RWPE1 (cell line): ENCODE measurements at places on chromosomes 1 and 21.

DNA sequence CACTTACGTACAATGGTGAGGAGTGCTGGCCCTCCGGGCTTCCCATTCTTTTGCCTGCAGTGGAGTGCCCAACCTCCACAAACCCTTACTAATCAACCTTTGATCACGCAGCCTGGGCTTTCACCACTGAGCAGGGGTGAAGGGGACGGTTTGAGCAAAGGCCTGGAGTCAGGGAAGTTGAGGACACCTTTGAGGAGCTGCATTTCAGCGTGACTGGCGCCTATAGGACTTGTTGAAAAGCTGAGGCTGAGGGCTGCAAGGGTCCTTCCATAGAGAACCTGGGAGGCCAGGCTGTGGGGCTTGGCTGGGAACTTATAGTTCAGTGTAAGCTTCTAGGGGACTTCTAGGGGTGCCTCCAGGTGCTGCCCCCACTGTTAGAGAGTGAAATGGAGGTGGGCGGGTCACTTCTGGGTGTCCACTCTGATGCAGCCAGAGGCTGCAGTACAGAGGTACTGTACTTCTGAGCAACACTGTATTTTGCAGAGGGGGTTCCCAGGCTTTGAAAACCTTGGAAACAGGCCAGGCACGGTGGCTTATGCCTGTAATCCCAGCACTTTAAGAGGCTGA lies 9.8 kb downstream of the SYTL1 start:
- no peak for DNase-seq

- no peak for DNase-seq
Measured at GRCh38 chr1:68141071-68142021, 90.9 kb upstream of the DIRAS3 start.

DNA sequence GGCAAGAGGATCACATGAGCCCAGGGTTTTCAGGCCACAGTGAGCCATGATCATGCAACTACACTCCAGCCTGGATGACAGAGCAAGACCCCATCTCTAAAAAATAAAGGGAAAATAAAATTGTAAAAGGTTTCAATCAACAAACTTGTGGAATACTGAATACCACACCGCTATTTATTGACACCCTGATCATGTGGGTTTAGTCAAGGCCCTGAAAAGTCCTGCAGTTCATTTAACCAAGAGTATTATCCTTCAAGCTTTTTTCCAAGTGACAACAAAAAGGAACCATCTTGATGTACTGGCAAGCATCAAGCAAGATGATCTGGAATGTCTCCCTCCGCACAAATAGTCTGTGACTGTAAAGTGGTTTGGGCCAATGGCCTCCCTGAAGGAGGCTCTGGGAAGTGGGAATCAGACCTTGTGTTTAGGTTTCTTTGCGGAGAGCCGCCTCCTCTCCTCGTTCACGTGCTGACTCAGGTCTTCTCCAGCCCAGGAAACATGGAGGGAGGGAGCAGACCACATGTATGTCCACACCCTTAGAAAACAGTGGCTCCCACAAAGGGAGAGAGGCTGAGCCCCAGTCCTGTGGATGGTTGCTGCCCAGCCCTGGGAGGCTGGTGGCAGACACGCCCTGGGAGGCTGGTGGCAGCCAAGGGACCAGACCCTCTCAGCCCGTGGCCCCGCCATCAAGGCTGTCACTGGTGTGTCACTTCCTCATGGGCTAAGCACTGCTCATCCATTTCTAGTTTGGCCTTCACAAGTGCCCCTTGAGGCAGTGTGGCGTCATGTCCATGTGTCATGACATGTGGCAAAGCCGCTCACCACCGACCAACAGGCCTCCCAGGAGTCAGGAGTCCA lies 56.7 kb downstream of the RIPK4 start:
- DNase-seq: no peak

- no peak for DNase-seq
Measured at GRCh38 chr1:94345148-94345721, 73.0 kb upstream of the ABCD3 start.

- no peak for DNase-seq
Measured at GRCh38 chr1:167083066-167083665, 7.0 kb downstream of the GPA33 start.

DNA sequence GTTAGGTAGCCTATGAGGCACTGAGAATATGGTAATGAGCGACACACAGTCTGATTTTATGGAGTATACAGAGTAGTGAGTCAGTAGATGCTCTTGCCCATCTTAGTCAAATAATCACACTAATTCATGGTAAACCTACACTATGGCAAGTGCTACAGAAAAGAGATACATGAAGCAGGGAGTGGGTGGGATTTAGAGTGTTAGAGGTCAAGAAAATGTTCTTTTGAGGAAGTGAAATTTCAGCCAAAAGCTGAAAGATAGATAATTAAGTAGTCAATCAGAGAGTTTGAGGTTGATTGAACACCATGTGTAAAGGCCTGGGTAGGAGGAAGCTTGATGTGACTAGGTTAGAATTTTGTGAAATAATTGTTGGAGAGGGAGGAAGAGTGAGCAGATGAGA lies 14.7 kb downstream of the MDM4 start:
- no peak for DNase-seq

DNA sequence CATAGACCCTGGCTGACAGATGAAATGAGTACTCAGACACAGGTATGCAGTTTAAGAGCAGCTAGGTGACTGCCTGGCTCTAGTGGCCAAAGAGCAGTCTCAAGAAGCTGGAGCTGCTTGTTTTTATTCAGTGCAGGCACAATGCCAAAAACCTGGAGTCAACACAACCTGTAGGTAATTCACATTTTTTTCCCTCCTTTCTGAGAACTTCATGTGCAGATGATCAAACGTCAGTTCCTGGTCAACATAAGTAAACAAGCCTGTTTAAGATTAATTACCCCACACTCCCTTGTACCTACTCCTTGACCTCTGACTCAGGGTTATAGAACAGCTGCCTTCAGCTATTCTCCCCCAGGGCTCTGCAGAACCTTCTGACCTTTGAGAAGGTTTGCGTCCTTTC lies 17.3 kb upstream of the ACADM start:
- peak; percentile 36 for DNase-seq

GRCh38 chr21:31396399-31396798 lies 52.3 kb upstream of the TIAM1 start:
- DNase-seq: no peak

DNA sequence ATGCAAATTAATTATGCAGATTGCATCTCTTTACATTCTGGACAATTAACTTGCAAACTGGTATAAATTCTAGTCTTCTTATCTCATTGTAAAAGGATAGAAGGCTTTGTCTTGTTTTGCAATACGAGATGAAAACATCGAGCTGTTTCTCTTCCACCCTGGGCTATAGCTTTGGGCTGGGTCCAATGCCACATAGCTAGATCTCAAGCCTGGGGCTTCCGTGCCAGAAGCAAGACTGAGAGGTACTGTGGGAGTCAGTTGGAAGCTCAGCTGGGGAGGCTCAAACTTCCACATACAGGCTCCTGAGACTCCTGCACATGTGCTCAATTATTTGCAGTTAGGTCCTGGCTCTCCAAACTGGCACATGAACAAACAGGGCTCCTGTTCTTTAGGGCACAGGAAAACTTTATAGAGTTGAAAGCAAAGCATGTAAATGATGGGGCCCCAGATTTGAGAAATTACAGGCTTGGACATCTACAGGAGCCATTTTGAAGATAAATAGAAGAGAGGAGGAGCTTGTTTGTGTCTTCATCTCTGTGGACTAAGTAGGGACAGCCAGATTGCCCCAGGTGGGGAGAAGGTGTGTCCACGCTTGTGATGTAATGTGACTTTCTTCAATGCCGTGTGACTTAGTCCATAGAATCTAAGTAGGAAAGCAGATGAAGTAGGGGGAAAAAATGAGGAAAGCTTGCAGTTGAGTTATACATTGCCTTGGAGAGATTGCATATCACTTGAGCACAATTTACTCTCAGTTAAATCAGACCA lies 65.9 kb upstream of the SIPA1L2 start:
- no peak for DNase-seq

GRCh38 chr1:61450454-61450853 lies 274.5 kb downstream of the TM2D1 start:
- DNase-seq: peak; percentile 27

DNA sequence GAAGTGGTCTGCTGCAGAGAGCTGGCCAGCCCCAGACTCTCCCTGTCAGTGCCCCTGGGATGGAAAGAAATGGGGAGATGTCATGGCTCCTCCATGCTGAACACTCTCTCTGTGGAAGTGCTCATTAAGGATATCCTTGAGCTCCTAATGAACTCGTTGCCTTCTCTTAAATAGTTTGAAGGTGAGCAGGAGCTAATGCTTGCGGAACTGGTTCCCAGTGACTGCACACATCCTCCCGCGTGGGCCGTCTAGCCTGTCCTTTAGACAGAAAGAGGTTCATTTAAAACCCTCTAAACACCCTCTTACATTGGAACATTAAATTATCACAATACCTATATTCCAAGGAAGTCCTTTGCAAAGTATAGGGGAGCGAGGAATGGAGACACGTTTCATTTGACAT lies 5.9 kb upstream of the WDR64 start:
- DNase-seq: no peak

DNA sequence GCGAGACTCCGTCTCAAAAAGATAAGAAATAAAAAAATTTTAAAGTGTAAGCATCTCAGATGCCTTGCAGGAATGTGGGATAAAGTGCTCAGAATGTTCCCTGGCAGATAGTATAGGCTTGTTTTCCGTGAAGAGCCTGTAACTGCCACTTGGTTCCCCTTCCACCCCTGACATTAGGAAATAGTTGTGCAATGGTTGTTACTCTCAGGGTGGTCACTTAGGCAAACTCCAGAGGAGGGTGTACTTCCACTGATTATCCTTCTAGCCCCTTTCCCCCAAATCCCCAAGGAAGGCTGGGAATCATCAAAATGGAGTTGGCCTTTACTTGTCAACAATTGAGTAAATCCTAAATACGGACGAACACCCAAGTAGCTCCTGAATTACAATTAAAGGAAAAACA lies 10.4 kb downstream of the RPL11 start:
- no peak for DNase-seq

DNA sequence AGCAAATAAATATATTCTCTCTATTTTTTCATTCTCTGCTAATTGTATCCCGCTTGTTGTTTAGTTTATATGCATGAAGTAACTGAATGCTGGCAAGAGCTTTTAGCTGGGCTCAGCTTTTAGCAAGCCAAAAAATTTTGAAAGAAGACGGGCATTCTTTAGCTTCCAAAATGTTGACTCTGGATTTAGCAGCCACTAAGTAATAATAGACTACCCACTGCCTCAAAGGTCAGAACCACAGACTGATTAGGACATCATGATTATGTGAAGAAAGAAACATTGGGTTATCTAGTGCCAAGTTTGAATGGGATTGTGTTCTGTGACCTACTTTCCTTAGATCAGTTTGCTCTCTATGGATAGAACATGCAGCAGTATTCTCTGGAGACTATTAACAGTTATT lies 80.3 kb upstream of the DPH5 start:
- no peak for DNase-seq

- no peak for DNase-seq
Measured at GRCh38 chr1:212607913-212608391, 609 bp upstream of the ATF3 start.

DNA sequence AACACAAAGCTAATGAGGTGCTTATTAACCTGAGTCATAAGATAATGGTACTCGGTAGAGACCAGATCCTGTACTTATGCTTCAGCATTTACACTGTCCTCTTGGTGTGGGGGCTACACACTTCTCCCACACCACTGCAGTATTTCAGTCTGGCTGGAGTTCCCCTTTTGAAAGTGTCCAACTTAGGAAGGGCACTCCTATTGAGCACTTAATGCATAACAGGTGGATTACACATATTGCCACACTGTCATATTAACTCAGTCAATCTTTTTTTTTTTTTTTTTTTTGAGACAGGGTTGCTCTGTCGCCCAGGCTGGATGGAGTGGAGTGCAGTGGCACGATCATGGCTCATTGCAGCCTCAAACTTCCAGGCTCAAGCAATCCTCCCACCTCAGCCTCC lies 1.5 kb downstream of the GPATCH4 start:
- no peak for DNase-seq

- no peak for DNase-seq
Measured at GRCh38 chr1:34267326-34267725, 90.6 kb downstream of the C1orf94 start.

DNA sequence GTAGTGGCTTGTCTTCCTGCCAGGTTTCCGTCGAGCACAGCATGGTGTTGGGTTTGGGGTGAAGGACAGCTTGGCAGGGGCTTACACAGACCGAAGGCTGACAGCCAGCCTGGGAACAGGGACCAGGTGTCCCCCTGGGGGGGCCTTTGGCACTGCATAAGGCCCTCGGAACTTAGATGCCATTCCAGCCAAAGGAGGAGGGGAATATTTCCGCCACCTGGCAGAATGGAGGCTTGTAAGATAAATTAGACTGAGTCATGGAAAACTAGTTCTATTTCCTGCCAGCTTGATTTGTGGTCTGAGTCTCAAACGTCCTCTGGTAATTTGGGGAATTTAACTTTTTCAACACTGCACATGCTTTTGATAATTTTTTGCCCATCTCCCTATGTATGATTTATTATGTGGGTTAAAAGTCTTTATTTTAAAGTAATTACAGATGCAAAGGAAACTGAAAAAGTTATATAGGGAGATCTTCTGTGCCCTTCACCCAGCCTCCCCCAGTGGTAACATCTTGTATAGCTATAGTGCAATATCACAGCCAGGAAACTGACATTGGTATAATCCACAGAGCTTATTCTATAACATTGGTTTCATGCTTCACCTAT lies 11.5 kb upstream of the TMEM51 start:
- peak; percentile 28 for DNase-seq

DNA sequence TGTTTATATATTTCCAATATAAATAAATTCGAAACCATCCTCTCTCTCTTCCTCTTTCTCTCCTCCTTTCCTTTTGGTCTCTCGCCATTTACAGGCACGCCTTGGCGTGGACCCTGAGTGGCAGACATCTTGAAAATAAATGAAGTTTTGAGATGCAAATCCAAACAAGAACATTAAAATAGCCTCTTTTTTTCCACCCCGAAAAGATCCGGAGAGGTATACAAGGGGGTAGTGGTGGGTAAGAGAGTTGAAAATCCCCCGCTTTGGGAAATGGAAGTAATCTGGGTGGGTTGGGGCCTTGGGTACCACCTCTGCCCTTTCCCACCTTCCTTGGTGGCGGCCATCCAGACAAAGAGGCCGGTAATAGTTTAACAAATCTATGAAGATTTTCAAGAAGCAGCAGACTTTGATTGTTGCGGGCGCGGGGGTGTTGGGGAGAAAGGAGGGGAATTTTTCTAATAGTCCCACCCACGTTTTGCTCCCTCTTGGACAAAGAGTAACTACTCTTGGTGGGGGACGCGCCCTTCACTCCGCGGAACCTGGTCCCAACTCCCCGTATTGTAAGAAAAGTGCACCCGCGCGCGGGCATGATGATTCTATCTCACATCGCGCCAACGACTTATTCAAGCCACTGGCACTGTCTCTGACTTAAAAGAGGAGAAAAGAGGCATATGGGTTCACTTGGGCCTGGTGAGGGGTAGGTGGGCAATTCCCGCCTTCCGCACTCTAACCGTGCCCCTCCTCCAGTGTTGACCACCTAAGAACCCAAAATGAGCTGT lies 4.0 kb upstream of the FOXD3 start:
- DNase-seq: no peak

GRCh38 chr1:12617511-12617900 lies 504 bp downstream of the DHRS3 start:
- peak; percentile 54 for DNase-seq

GRCh38 chr21:26655460-26655859 lies 82.4 kb upstream of the CYYR1 start:
- DNase-seq: no peak

- DNase-seq: no peak
Measured at GRCh38 chr1:49424782-49425181, 599.0 kb downstream of the AGBL4 start.
